Activated CD8-positive, alpha-beta memory T cell treated with anti-CD3 and anti-CD28 coated beads for 1 hour (primary cell): ENCODE measurements at places on chromosomes 13 and 19.

DNA sequence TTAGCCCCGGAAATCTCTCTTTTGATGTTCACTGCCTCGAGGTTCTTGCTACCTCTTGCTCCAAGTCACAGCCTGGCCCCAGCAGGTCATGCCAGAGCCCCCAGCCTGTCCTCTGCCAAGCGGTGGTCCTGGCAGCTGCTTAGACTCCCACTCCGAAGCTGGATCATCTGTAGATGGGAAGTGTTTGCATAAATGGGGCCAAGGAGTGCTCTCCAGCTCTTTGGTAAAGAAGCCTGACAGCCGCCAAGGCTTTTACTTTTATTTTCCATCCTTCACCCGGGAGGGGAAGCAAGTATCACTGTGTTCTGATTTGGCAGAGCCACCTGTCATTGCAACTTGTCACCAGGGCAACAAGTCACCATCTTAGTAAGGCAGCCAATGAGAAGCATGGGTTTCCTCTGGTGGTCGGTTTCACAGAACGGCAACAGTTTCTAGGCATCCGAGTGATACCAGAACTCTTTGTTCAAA lies 10.6 kb upstream of the RETN start:
- no peak for DNase-seq

- no peak for DNase-seq
Measured at GRCh38 chr19:18309525-18310064, 13.3 kb downstream of the LSM4 start.

GRCh38 chr19:44808463-44809371 lies at the start of gene BCAM:
Gene BCAM (plus strand): TSS chr19:44809103. CDS start chr19:44809125, 22 bp downstream.
- no peak for DNase-seq

DNA sequence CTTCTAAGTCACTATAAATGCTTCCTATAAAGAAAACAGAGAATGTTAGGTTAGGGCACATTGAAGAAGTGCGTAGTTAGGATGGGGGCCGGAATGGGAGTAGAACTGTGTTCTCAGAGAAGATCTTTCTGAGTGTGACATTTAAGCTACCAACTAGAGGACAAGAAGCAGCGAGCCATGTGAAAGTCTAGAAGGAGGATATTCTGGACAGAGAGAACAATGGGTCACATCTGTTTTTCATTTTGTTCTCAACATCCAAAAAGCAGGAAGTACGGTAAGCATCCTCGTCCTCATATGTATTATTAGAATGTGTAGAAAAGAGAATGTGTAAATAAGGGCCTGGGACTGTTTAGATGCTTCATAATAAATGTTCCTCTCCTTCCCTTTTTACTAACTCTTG lies 44.5 kb upstream of the PARP4 start:
- no peak for DNase-seq

DNA sequence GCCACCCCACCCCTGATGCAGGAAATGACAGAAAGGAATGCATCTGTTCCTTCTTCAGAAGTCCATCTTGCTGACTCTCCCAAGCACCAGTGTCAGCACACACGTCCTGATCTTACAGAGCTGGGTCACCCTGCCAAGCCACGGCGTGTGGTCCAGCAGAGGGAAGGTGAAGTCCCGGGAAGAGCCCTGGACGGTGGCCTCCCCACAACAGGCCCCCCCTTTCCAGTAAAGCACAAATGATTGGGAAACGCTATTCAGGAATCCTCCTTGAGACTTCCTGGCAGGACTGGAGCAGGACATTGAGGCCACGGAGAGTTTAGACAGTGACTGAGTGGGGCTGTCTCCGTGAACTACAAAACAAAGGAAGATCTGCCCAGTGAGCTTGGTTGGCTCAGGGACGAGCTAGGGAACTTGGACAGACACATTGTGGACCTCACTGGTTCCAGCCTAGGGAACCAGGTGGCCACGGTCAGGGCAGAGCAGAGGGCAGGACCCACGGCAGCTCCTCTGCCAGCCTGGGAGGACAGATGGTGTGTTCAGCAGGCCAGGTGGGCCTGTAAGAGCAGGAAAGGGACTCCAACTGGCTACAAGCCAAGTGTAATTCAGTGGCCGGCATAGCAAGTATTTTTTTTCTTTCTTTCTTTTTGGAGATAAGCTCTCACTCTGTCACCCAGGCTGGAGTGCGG lies 41.7 kb downstream of the ELL start:
- DNase-seq = no peak

- DNase-seq = peak; percentile 22
Measured at GRCh38 chr13:98484289-98485219, 92.4 kb downstream of the STK24 start.

- DNase-seq = no peak
Measured at GRCh38 chr13:96072392-96072791, 17.5 kb upstream of the HS6ST3 start.

GRCh38 chr13:42812316-42812715 lies 30.9 kb downstream of the FAM216B start:
- DNase-seq = no peak

- DNase-seq = peak; percentile 92
Measured at GRCh38 chr19:41327576-41328156, 17.7 kb downstream of the CCDC97 start.

GRCh38 chr13:99379856-99380801 lies 72.9 kb upstream of the GPR183 start:
- no peak for DNase-seq

- no peak for DNase-seq
Measured at GRCh38 chr13:41660411-41660810, 203.1 kb downstream of the RGCC start.

DNA sequence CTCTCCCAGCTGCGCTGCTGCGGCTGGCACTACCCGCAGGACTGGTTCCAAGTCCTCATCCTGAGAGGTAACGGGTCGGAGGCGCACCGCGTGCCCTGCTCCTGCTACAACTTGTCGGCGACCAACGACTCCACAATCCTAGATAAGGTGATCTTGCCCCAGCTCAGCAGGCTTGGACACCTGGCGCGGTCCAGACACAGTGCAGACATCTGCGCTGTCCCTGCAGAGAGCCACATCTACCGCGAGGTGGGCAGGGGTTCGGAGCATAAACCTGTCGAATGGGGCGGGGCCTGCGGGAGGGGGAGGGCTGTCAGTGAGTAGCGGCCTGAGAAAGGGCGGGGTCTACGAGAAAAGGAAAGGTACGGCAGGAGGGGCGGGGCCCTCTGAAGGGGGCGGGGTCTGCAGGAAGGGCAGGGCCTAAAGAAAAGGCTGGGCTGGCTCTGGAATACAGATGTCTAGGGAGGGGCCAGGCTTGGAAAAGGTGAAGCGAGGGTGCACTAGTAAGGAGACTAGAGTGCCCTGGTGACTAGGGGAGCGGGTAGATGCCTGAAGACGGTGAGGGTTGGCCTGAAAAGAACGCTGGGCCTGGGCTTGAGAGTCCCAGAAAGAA lies 3.6 kb downstream of the CD37 start:
- no peak for DNase-seq

DNA sequence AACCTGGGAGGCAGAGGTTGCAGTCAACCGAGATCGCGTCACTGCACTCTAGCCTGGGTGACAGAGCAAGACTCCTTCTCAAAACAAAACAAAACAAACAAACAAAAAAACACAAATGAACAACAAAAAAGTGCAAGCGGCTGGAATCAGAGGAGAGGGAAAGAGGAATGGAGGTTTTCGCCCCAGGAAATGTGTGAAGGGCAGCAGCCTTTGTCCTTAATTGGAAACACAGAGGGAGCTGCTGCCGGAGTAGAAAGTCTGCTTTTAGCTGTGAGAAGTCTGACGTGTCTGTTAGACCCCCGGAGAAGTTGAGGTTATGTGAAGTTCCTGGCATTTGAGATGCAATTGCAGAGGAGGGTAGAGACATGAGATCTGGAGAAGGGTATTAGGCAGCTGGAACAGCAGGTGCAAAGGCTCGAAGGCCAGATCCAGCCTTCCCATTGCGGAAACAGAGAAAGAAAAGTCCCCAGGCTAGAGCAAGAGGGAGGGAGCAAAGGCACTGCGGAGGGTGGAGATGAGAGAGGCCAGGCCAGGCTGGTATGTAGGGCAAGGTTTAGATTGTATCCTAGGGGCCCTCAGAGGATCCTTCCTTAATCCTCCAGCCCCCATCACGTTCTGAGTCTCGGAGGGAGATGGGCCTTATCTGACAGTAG lies 473 bp downstream of the TMIGD2 start:
- no peak for DNase-seq

DNA sequence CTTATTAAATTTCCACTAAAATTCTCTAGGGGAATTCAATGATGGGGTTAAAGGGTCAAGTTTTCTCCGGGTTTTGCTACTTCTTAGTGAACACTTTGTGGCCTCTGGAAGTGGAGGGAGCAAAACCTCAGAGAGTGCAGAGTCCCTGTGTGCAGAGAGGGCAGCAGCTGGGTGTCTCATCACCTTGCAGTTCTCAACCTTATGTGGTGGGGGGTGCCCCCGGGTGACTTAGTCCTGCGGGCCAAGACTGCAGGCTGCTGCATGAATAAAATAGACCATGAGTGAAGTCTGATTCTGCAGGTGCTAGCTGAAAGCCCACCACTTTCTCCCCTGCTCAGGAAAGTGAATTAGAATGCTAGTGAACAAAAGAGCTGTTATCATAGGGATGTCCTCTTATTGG lies 191.6 kb downstream of the DLEU7 start:
- no peak for DNase-seq

- DNase-seq = no peak
Measured at GRCh38 chr13:39567569-39567968, 35.4 kb downstream of the LHFPL6 start.
